RWPE2 (cell line): ENCODE measurements at places on chromosomes 7 and 10.

DNA sequence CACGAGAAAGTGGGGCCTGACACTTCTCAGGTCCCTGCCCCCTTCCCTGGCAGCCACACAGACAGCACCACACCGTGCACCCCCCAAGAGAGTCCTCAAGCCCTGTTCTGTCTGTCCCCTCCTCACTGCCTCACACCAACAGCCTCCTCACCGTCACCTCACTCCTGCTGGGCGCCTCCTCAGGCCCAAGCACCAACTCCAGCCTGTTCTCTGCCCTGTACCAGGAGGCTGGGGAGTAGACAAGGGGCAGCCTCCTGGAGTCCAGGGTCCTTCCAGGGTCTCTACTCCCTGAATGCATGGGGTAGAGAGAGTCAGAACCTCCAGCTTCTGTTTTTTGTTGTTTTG is 26.9 kb upstream of the ELN start:
- no peak overlapping the region for H3K27ac ChIP-seq
- H3K27me3 ChIP-seq = no peaks in the 10 kb centered on the region
- H3K4me1 ChIP-seq = peaks cover 14% of the 10 kb centered on the region

GRCh38 chr7:22702516-22702915 is 24.5 kb upstream of the IL6 start:
- H3K27ac ChIP-seq = no peak overlapping the region
- no peaks in the 10 kb centered on the region for H3K27me3 ChIP-seq
- peaks cover 6% of the 10 kb centered on the region for H3K4me1 ChIP-seq
- no peak overlapping the region for H3K4me3 ChIP-seq
- no peaks in the 10 kb centered on the region for H3K36me3 ChIP-seq
- no peak for DNase-seq

DNA sequence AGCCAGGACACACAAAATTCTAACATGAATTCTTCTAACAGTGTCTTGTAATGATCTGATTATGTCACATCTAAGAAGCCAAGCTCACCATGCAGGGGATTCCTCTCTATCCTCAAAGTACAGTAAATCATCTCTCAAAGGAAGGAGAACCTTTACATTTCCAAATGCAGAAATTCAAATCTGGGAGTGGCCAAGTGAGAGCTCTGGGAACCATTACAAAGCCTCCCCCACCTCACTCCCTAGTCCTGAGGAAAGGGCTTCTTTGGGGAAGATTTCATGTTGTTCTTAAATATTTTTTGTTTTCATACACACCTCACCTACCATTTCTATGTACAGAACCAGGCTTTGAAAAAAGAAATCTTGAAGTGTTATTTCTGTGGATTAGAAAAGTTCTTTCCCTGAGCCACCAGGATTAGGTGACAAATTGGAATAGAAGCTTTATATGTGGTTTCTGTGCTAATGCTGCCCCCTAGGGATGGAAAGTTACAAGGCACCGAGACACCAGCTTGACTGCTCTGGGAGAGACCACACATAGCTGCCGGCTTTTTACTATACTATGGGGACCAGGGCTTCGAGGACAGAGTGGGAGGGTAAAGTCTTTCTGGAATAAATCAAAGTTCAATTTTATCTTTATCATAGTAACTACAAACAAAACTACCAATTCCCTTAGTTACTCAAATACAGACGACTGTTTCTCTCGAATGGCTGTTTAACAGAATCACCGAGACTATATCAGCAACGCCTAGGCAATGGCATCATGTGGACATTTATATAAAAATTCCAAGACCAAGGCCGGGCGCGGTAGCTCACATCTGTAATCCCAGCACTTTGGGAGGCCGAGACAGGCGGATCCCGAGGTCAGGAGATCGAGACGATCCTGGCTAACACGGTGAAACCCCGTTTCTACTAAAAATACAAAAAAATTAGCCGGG is 116.1 kb downstream of the RNF216 start:
- H3K4me1 ChIP-seq = no peaks in the 10 kb centered on the region
- H3K4me3 ChIP-seq = no peak overlapping the region
- DNase-seq = no peak
- peaks cover 10% of the 10 kb centered on the region for H3K36me3 ChIP-seq
- no peaks in the 10 kb centered on the region for H3K27me3 ChIP-seq

DNA sequence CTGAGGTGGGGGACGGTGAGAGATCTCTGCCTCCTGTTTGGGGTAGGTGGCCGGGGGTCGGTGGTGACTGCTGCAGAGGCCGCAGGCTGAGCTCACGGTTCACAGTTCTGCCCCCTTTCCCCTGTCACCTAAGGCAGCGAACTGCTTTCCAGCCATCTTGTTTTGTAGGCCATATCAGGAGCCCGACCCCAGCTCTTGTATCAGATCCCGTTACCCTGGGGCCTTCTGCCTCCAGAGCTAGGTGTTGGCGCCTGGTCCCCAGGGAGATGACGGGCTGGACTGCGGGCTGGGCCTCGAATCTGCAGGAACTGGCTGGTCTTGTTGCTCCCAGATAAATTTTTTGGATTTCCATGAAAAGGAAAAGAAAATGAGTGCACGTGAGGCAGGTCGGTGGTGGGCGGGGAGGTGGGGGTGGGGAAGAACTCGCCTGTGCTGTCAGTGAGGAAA is 183.0 kb downstream of the DNAJB6 start:
- H3K4me3 ChIP-seq = no peak overlapping the region
- peak; percentile 41 for DNase-seq
- H3K27me3 ChIP-seq = peaks cover 15% of the 10 kb centered on the region
- no peak overlapping the region for H3K27ac ChIP-seq
